ENCODE measurements at places on chromosomes 12 and 14.
A peak's percentile ranks its signal among the peaks of the same experiment; 100 is the strongest.

DNA sequence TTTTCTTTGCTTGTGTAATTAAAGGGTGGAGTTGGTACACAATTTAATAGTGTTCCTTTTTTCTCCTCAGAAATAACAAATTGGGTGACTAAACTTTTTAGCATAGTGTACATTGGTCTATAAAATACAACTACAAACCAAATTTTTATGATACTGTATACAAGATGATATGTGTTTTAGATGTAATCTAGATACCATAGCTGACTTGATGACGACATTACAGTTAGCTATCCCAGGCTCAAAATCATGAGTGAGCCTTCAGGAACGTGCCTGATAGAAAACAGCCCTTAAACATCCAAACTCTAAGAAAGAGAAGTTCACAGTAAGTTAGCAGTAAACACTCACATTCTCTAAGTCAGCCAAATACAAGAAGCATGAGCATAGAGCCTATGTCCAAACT is 99.0 kb upstream of the SSTR1 start:
- peak; percentile 13 for DNase-seq

GRCh38 chr14:77185093-77185465 is 3.5 kb downstream of the TMEM63C start:
- DNase-seq, result no peak

GRCh38 chr12:1812650-1813302 is 7.6 kb upstream of the LRTM2 start:
- DNase-seq, result peak; percentile 32

DNA sequence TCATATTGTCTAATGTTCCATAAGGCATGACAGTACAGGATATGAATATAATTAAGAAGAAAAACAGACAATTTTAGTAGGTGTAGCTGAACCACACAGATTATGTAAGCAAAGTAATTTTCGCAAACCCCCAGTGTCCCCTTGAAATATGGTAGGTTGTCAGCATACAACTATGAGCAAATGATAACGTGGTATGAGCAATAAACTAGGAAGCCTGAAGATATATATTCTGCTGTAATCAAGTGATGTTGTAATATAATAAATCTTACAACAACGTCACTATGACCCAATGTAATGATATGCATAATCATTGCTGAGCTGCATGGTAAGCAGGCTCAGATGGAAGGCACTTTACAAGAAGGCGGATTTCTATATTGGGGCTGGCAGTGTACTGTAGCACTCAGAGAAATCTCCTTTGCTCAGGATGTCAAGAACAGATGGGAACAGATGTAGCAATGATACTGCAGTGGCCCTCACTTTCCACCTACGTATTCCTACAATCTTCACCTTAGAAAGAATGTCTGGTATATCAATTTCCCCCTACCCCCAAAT is 47.8 kb upstream of the MYF6 start:
- no peak for DNase-seq

GRCh38 chr14:102985665-102986064 is 63.2 kb downstream of the AMN start:
- DNase-seq, result peak; percentile 45

DNA sequence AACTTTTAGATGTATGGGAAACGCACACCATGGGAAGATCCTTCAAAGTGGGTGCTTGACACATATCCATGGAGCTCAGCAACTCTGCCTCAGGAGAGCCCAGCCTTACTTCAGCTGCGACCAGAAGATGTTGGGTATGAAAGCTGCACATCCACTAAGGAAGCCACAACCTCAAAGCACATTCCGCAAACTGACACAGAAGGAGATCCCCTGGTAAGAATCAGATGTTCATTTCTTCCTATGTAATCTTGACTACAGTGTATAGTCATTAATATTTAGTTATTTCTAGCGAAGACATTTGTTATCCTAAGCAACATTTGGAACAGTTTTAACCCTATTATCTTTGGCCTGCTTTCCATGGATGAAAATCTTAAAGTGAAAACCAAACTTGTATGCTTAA is 374.2 kb downstream of the NAV3 start:
- peak; percentile 46 for DNase-seq

DNA sequence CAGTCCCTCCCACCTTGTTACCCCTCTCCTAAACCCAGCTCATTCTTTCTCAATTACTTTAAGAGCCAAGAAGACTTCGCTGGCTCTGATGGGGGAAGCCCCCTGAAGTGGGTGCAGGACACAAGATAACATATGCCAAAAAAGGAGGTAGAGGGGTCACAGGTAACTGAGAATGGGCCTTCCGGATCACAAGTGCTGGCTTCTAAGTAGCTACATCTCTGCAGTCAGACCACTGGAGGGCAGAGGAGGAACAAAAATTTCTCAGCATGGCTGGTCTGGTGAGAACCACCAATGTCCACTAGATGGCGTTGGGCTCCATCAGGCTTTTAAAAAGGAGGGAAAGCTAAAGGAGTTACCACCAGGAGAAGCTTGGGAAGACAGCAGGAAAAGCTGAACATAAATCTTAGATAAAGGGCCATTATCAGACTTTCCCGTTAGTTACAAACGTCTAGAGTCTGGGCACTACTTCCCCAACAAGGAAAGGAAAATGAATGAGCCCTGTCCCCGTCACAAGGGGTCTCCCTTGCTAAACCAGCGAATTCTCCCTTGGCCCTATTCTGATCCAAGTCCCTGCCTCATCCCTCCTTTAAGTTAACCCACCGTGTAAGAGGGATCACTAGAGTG is 11.6 kb upstream of the CDH24 start:
- peak; percentile 96 for DNase-seq

- peak; percentile 88 for DNase-seq
These were observed at the start of gene TMEM106C for GRCh38 chr12:47963340-47964040. TSS of gene TMEM106C (plus strand) at chr12:47963596. CDS start at chr12:47964237, 641 bp downstream.

- no peak for DNase-seq
These were observed 67.8 kb downstream of the VWF start for GRCh38 chr12:6056406-6057240.

GRCh38 chr12:108657130-108657745 is 23.5 kb upstream of the SELPLG start:
- no peak for DNase-seq

DNA sequence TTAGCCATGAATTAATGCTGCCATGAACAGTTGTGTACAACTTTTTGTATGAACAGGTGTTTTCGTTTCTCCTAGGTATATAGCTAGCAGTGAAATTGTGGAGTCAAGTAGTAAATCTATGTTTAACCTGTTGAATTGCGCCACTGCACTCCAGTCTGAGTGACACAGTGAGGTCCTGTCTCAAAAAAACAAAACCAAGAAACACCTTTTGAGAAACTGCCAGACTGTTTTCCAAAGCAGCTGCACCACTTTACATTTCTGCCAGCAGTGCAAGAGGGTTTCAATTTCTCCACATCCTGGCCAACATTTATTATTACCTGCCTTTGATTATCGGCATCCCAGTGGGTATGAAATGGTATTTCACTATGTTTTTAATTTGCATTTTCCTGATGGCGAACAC is 3.3 kb upstream of the PLEKHG3 start:
- no peak for DNase-seq

DNA sequence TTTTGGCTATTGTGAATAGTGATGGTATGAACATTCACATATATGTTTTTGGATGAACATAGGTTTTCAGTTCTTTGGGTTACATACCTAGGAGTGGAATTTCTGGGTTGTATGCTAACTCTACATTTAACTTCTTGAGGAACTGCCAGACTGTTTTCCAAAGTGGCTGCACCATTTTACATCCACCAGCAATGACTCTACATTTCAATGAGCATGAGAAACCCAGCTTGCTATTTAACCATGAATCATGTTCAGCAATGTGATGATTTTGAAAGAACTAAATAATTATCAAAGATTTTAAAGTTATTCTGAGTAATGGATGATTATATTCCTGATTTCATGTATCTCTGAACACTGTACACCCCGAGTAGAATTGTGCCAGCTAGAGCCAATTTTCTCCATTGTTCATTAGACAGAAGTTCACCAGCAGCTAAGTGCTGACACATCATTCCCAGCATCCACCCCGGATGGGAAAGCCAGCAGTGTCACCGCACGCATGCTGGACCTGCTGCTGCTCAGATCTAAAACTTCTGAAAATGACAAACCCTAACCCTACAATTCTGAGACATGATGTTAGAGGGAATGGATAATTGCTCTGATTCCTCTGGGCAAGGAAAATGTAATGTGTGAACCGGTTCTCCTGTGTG is 13.3 kb upstream of the ANAPC5 start:
- DNase-seq, result peak; percentile 29

DNA sequence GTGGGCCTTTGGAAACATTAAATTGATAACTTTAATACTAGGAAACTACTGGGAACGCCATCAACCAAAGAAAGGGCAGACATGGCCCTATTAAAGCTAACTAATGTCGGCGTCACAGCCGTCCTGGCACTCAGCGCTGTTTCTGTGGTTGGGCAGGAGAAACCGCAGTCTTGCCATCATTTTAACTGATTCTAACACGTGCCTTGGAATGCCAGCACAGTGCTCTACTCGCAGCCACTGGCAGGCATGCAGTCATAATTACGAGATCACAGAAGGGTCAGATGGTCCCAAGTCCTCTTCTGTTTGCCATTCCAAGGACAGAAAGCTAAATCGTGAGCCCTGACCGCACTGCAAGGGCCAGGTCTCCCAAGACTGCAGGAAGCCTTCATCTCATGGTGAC is 75.2 kb downstream of the RIMBP2 start:
- DNase-seq, result no peak

DNA sequence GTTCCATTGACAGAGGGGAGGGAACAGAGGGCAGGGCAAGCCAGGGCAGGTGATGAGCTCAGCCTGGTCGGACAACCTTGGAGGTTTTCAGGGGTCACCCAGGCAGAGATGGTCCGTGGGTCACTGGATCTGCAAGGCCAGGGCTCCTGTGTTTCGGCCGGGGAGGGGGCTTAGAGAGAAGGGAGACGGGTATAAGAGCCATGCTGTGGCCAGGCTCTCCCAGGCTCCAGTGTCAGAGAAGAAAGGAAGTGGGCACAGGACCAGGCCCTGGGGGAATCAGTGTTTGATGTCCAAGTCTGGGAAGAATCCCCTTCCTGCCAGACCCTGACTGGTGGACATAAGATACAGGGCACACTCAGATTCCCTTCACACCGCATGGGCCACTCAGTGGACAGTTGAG is 36.9 kb downstream of the DIO3 start:
- no peak for DNase-seq

- DNase-seq, result peak; percentile 35
These were observed 38.9 kb downstream of the DAD1 start for GRCh38 chr14:22549981-22550673.

GRCh38 chr12:113392520-113392919 is 11.2 kb downstream of the SDS start:
- no peak for DNase-seq

DNA sequence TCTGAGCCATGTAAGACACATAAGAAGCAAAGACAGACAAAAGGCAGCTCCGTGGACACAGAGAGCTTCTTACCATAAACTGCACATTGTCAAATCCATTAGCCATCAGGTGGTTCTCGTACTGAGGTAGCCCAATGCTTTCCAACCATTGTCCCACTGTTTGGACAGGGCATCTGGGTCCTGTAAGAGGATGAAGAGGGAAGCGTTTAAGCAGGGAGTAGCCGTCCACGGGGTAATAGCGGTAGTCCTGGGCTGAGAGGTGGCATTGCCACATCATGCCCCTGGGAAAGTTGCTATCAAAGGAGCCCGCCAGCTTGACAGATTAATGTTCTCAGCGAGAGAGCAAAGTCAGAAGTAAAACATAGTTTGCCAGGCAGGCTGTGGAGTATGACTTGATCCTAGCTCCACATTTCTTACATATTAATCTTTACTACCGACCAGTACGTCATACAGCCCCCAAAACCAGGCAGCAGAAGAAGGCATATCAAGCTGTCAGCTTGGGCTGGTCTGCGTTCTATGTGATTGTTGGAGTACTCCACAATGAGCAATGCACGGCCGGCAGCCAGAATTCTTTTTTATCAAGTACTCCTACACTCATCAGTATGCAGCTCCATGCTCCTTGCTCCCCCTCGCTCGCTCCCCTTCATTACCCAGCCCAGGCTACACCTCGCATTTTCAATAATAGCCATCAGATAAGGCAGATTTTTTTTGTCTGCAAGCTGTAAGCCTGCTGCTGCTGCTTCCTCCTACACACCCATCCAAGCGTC is 493.2 kb upstream of the GARIN6 start:
- no peak for DNase-seq

DNA sequence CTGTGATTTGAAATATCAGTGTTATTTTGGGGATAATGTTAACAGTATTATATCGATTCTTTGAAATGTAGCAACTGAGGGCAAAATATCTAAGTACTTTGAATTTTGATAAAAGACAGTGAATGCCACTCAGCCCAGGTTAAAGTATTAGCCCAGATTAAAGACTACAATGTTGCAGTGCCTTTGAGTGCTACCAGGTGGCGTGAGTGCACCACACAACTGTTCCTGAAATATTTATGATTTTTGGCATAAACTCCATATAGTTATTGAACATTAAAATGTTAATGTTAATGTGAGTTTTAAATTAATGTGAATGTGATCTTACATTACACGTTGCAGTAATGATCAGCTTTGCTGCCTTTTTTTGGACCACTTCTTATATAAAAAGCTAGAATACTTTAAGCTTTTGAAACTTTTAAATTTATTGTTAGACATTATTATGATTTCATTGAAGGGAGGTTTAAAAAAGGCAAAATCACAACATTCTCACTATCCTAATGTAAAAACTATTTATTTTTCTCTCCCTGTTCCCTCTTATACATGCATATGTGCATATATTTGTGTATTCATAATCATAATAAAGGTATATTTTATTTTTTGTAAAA is 22.5 kb downstream of the MRPS35 start:
- peak; percentile 60 for DNase-seq

- DNase-seq, result peak; percentile 64
These were observed 50.3 kb downstream of the CCNK start for GRCh38 chr14:99531251-99532096.

DNA sequence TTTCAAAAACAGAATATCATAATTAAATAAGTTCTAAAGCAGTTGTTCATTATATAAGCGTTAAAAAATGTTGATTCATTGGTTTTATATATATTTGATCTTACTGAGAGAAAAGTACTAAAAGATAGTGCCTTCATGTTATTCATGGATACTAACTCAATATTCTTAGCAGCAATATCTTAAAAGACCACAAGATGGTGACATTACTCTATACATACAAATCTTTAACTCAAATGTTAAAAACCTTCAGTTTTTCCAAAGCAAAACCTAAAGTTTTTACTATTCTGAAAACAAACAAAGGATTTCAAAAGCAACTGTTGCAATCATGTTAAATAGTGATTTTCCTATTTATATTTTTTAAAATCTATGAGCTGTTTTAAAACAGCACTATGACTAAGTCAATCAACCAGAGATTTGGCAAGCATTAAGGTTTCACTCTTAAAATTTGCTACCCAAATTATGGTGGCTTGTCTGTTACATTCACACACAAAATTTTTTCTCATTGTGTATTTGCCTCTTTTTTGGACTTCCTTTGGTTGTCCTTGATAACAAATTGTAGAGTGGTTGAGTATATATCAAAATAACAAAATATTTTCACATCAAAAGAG is 50.1 kb upstream of the RERGL start:
- DNase-seq, result peak; percentile 73

- DNase-seq, result peak; percentile 13
These were observed 37.1 kb upstream of the DHRS4 start for GRCh38 chr14:23916446-23916845.

- DNase-seq, result peak; percentile 92
These were observed 17.3 kb upstream of the TMPRSS12 start for GRCh38 chr12:50825372-50825838.
